Activated gamma-delta T cell treated with Interleukin-2 at 50 U/mL for 16 hours (primary cell): ENCODE measurements at places on chromosomes 3 and 15.

DNA sequence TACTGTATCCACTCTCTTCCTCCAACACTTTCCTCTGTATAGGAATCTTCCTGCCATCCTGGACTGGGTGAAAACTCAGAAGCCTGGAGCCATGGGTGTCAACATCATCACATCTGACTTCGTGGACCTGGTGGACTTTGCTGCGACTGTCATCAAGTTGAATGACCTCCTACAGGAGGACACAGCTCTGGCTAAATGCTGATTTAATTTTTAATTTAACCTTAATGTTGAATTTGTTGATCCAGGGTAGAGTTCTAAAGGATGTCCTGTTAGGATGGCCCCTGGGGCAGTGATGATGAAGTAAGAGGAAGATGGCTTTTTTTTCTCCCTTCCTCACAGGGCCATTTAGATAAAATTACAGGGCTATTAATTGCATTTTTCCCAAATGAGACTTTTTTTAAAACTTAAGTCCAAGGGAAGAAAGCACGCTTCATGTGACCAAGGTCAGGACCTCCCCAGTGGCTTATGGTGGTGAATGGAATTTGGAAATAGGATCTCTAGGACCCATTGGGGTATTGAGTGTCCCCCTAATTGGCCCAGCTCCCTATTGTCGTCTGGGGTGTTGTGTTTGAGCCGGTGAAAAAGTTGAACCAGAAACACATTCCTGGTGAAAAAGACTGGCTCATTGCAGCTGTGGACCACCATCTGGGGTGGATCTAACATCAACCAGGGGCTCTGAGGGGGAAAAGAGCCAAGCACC is 125.7 kb upstream of the ZBED2 start:
- DNase-seq, result no peak

DNA sequence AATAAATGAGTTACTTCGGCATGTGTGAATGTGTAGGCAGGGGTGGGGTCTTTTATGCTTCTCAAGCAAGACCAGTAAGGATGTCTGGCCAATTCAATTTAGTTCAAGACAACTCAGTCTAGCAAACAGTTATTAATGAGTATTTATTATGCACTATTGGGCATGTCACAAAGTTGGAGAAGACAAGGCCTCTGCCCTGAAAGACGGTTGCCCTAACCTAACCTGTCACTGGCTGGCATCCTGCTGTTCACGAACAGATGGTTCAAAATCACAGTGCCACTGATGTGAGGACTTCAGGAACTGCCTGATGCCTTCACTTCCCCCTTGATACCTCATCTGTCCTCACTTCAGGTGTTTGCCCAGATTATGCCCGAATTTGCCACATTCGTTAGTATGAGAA is 217.8 kb downstream of the SOX2 start:
- no peak for DNase-seq

GRCh38 chr3:49493901-49494300 is 23.8 kb downstream of the DAG1 start:
- DNase-seq, result no peak

- DNase-seq, result no peak
These were observed 492.1 kb downstream of the NLGN1 start for GRCh38 chr3:173889596-173889995.
